ENCODE measurements at places on chromosomes 7 and 10.

DNA sequence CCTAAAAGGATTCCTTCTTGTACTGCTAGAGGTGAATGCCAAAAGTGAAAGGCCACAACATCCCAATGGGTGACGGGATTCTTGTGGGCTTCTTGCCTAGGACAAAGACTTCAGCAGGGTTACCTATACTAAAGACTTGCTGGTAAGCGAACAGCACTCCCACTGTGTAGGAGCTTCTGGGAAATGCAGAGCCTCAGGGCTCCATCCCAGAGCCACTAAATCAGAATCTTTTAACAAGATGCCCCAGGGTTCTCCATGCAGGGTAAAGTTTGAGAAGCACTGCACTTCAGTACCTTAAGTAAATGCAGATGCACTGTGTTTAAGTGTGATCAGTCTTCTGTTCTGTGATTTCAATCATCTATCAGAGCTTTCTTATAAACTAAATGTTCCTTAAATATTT is 266.9 kb upstream of the KLF14 start:
- DNase-seq = no peak

- no peak for DNase-seq
Observed at GRCh38 chr10:91073286-91073979, 147.0 kb upstream of the PCGF5 start.

DNA sequence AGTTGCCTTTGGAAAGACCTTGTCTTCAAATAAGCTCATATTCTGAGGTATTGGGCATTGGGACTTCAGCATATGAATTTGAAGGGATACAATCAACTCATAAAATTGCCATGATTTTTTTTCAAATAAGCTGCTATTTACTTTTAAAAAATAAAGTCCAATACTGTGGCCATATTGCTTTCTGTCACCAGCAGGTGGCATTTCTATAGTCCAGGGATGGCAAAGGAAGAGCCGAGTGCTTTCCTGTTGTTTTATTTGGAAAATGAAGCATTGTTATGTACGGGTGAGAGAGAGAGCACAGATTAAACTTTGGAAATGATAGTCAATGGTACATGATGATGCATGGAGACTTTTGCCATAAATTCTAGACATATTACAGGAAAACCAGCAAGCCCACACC is 104.1 kb upstream of the DPP6 start:
- DNase-seq = no peak

- no peak for DNase-seq
Observed at GRCh38 chr7:157274991-157275427, 61.8 kb upstream of the DNAJB6 start.

DNA sequence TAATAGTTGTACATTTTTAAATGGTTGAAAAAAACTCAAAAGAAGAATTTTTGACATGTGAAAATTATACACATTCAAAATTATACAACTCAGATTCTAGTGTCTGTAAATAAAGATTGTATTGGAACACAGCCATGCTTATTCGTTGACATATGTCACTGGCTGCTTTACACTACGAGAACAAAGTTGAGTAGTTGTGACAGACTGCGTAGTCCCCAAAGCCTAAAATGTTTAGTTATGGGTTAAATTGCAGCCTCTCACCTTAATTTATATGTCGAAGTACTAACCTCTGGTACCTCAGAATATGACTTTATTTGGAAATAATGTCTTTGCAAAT is 144.8 kb upstream of the TCF7L2 start:
- DNase-seq = no peak

DNA sequence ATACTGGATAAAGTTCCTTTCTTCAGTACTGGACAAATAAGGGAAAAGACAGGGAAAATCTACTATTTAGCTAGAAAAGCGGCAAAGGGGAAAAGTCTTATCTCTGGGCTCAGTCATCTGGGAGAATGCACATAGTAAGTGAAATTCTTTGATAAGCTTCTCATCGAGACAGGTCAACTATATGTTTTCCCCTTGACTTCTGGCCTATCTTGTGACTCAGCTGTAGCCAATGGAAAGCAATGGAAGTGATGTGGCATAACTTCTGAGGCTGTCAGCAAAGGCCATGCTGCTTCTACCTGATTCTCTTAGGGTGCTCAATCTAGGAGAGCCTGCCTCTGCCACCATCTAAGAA is 91.9 kb downstream of the PCGF5 start:
- no peak for DNase-seq

DNA sequence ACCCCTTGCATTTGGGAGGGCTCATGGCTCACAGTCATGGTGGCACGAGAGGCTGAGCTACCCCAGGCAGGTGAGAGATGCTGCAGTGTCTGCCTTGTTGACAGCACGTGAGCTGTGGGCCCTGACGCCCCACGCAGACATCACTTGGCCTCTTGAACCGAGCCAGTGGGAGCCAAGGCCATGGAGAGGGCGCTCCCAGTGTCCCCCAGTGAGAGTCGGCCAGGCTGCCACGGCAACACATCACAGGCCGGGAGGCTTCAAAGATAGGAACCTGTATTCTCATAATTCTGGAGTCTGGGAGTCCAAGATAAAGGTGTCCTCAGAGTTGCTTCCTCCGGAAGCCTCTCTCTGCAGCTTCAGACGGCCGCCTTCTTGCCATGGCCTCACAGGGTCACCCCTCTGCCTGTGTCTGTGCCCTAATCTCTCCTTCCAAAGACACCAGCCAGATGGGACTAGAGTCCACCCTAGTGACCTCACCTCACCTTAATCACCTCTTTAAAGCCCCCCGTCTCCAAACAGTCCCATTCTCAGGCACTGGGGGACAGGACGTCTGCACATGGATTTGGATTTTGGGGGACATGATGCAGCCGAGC is 119.6 kb downstream of the KLF6 start:
- DNase-seq = no peak

DNA sequence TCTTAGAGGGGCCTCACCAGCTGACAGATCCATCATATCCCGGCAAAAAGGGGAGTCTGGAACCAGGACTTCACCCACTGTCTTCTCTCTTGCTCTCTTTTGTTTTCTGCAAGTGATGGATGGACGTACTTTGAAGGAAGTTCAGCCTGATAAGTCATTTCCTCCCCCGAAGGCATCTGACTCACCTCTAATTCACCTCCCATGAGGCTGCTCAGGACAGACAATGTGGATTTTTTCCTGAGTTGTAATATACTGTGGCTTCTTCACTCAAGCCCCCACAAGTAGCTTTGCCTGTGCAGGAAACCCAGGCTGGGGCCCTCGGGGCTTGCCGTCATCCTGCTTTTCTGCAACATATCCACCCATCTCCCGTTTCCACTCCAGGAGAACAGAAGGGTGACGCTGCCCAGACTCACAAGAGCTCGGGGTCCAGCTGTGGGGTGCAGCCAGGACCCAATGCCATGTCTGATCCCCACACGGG is 70.4 kb downstream of the ASB13 start:
- DNase-seq = no peak

DNA sequence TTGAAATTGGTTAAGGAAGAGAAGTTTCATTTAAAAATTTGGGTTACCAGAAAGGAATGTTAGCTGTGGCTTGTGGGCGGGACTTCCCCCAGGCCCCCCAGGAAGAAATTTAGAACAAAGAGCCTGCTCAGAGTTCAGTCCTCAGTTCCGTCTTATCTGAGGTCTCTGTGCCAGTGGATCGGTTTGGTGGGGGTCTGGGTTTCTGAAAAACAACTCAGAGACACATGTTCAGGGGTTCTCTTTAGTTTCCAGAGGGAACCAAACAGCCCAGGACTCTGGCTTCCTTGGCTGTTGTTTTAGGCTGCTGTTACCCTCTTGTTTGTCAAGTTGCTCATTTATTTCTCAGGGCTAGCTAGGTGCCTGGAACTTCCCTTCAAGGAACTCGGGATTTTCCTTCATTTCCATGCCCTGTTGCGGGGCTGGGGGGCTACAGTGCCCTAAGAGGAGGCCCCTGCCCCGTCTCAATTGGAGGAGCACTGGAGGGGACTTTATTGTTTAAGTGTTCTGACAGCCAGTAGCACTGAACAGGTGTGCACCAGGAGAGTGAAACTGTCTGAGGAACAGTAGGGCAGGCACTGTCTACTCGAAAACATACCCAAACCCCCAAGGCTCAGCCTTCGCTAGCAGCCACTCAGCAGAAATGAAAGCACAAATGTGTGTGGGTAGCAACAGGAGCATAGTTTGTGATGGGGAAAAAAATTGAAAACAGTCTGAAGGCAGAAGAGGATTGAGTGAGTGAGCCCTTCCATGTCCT is 59.9 kb downstream of the ALOX5 start:
- DNase-seq = no peak

DNA sequence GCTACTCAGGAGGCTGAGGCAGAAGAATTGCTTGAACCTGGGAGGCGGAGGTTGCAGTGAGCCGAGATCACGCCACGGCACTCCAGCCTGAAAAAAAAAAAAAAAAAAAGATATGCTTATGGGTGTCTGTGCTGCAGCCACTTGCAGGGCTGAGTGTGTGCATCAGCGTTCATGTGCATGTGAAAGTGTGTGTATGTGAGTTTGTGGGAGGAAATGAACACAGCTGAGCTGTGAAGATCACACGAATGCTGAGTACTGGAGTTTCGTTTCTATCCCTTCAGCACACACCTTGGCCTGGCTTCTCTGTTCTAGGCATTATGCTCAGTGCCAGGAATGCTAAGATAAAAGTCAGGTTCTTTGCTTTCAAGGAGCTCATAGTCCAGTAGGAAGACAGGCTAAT is 12.0 kb upstream of the SVOPL start:
- no peak for DNase-seq

- no peak for DNase-seq
Observed at GRCh38 chr10:60883187-60883586, 60.8 kb downstream of the RHOBTB1 start.

DNA sequence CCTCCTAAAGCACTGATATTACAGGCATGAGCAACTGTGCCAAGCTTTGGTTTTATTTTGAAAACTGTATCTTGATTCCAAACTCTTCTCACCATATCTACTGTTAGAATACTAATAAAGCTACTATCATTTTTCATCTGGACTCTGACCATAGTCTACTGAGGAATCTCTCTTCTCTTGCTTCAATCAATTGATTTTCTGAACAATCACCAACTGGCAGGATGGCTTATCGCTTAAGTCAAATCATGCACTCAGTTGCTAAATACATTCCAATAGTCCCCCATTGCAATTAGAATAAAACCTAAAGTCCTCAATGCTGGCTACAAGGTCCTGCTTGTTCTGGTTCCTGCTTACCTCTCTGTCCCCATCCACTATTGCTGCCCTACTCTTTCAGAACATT is 2.3 kb upstream of the APBB1IP start:
- DNase-seq = no peak

DNA sequence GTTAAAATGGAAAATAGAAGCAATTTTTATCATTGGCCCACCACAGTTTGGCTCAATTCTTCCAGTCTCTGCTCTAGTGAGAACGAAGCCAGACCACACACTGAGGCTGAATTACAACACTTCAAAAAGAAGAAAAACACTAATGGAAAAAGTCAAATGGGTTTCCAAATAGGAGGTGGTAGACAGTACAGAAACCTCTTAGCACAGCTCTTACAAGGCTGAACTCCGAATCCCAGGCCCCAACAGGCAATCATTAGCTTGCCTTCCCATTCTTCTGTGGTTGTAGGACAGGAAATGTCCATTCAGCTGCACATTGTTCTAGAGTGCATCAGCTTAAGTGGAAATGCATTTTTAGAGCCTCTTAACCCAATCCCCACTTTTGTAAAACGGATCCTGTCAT is 115.1 kb upstream of the MEOX2 start:
- DNase-seq = no peak

GRCh38 chr7:155804897-155805825 is 7.1 kb downstream of the SHH start:
- DNase-seq = no peak

DNA sequence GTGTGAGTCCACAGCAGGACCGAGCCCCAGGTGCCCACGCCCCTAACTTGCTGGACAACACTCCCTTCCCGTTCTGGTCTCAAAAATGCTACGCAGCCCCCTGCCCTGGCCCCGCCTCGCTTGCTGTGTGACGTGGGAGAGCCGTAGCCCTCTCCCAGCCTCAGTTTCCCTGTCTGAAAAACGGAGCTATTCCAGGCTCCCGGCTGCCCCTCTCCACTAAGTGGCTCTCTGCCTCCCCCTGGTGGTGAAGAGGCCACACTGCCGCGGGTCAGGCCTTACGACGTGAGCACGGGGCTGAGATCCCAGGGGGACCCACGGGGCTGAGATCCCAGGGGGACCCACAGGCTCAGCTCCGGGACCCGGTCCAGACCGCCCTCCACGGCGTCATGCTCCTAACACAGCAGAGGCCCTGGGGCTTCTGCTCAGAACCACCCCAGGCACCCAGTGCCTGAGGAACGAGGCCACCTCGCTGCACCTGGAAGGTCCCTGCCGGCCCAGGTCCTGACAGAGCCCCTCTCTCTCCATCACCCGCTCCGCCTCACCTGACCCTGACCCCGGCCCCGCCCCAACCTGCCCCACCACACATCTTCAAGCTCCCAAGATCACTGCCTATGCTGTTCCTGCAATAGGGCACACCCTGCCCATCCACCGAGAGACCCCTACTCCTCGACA is 26.7 kb downstream of the MICALL2 start:
- DNase-seq = no peak

GRCh38 chr7:83976302-83976701 is 218.3 kb downstream of the SEMA3A start:
- no peak for DNase-seq

GRCh38 chr10:43136432-43136831 is 1.8 kb upstream of the CSGALNACT2 start:
- no peak for DNase-seq

GRCh38 chr7:13016592-13017332 is 329.3 kb downstream of the ARL4A start:
- DNase-seq = no peak
